ENCODE measurements at places on chromosomes 6 and 20.

- peak; percentile 27 for DNase-seq
Observed at GRCh38 chr6:70839286-70840266, 117.3 kb downstream of the B3GAT2 start.

DNA sequence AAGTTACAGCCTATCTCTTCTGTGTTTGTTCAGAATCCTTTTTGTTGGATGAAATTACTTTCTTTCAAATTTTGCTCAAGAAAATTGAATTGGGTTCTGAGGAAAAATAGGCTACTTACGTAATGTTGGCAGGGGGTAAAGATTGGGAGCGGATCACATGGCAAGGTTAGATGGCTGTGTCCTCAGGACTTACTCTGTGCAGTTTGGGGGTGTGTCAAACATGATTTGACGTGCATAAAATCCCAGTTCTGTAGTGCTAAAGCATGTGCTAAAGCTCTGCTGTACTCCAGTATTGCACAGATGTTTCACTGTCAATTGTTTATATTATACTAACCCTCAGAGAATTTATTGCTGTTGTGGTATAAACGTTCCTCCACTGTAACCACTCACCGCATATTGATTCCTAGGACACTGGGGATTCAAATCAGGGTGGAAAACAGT is 2.6 kb downstream of the NT5E start:
- no peak for DNase-seq

- DNase-seq = no peak
Observed at GRCh38 chr6:37674161-37674560, 23.5 kb downstream of the MDGA1 start.

DNA sequence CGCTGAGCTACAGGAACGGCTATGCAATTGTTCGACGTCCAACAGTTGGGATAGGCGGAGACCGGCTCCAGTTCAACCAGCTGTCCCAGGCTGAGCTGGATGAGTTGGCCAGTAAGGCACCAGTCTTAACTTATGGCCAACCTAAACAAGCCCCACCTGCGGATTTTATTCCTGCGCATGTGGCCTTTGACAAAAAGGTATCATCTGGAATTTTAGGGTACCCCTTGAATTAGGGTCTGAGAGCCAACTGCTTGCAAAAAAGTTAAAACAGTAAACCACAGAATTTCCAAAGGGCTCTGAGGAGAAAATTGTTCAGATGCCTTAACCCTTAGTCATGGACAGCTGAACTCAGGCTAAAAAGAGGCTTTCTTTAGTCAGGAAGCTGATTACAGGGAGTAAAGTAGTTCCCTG is 3.8 kb downstream of the EFHC1 start:
- no peak for DNase-seq

DNA sequence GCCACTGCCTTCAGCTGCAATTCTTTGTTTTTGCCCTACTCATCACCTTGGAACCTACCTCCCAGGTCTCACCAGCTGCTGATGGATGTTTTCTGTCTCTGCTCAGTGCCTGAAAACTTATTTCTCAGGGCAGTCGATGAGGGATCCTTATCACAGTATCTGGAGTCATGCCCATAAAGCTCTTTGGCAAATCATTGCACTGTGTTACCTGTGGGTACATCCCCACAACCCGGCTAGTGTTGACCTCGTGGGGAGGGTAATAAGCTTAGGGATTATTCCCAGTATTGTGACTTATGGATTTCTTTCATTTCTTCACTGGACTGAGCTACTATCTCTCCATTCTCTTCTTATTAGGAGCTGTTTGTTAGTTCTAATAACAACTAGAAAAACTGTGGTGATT is 91.7 kb downstream of the ELOVL5 start:
- DNase-seq = no peak

GRCh38 chr6:12062605-12063004 is 50.5 kb downstream of the HIVEP1 start:
- no peak for DNase-seq

DNA sequence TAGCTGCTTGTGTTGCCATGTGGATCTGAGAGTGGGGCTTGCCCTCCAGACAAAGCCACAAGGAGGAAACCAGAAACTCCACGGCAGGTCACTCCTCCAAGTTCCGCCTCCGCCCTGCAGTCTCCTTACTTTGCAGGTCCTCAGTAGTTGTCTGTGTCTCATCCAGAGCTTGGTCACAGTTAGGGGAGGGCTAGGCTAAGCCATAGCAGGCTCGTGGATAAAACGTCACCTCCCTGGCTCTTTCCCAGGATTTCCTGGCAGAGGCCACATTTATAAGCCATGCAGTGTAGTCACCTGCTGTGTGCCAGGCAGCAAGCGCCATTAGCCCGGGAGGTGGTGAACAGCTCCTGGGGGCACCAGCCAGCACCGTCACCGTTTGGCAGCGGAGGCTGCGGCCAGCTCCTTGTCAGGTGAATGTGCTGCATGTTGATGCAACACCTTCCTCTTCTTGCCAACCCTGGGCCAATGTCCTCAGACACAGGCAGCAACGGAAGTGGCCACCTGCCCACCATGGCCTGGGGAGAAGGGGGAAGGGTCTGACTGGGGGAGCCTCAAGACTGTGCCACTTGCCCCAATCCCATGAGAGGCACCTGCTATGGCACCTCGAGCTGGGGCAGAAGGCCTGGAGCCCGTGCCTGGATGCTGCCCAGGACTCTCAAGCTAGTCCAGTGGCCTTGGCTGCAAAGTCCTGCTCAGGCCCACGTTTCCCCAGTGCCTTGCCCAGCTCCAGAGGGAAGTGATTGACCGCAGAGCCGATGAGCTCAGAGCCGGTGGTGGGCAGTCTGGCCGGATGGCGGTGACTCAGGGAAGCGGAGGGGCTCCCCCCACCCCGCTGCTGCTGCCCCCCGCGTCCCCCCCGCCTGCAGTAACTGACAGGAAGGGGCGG is 39.0 kb upstream of the SLCO4A1 start:
- no peak for DNase-seq

GRCh38 chr6:166872531-166873009 is 83.8 kb downstream of the RNASET2 start:
- DNase-seq = no peak

- DNase-seq = peak; percentile 56
Observed at GRCh38 chr20:48350313-48350988, 477.3 kb downstream of the PREX1 start.

DNA sequence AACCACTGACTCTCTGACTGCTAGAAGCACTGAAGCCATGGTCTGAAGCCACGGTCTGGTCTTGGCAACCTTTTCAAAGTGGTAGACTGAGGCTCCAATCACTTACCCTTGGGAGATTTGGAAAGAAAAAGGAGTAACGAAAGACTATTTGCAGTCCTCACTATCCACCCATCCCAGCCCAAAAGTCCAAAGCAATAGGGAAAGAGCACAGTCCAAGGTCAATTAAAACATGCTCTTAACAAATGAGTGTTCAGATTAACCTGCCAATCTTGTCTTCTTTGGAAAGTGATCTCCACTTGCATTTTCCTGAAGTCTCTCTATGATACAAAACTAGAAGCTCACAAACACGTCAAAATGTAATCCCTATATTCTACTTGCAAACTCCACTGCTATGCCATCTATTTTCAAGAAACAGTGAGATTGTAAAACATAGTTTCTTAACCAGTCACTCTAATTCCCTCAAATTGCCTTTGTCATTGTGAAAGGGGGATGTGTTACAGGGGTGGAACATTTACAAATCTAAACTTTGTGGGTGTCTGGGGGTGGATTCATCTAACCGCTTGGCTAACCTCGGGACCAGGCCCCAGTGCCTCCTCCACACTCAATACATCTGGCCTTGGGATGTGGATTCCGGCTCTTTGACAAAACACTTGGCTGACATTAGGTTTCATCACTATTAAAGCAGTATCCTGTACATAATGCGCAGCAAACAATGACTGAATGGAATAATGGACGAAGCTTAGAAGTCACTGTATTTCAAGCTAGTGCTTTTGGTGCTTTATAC is 56.4 kb downstream of the B4GALT5 start:
- no peak for DNase-seq

GRCh38 chr6:6518631-6519427 is 69.7 kb upstream of the LY86 start:
- no peak for DNase-seq

GRCh38 chr20:50138120-50138478 is 15.4 kb downstream of the PEDS1 start:
- DNase-seq = peak; percentile 31

DNA sequence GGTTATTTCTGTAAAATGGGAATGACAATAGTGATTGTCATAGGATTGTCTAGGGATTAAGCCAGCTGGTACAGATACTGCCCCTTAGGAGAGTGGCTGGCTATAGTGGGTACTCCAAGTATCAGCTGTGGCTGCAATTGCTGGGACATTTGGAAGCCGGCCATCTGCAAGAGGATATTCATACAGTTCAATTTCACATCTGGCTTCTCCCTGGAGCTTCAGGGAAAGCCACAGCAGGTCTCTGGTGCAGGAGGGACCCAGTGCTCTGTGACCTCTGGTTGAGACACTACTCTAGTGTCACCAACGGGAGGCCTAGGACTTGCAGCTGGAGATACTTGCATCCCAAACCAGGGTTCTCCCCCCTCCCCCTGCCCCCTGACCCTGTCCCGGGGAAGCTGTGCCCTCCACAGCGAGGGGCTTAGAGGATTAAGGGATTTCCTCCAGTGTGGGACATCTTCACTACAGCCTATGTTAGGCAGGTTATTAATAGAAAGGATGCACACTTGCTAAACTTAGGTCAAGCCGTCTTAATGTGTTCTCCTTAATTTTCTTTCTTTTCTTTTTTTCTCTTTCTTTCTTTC is 2.7 kb downstream of the SLC2A10 start:
- DNase-seq = no peak

GRCh38 chr20:39944861-39945260 is 744.2 kb downstream of the MAFB start:
- no peak for DNase-seq

DNA sequence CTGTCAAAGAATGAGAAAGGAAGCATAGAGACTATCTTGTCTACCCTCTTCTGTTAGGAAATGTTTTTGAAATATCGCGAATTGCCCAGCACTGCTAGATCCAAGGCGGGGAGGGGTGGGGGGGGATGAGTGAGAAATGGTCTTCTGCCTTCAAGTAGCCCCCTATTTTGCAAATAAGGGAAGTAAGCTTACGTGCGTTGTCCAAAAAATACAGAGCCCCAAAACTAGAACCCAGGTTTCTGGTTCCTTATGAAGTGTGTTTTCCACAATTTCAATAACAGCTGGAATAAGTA is 923 bp upstream of the ILRUN start:
- no peak for DNase-seq

GRCh38 chr20:23584434-23585199 is 16.3 kb upstream of the CST9L start:
- DNase-seq = no peak

- peak; percentile 51 for DNase-seq
Observed at GRCh38 chr6:104955491-104955890, 1.4 kb upstream of the LIN28B start.

DNA sequence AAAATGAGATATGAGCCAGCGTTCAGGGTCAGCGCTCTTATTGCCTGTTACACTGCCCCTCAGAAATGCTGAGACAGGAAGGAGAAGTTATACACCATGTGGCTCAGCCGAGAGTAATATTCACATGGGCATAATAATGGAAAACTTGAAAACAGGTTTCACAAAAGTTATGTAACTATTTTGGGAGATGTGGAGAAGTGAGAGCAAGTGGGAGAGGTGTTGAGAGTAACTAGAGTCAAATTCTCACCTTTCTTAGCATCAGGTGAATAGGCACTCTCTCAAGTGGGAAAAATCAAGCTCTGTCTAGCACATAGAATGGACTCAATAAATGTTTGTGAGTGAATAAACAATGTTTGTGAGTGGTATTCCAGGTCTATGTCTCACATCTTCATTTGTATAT is 94.5 kb downstream of the TBX18 start:
- no peak for DNase-seq

DNA sequence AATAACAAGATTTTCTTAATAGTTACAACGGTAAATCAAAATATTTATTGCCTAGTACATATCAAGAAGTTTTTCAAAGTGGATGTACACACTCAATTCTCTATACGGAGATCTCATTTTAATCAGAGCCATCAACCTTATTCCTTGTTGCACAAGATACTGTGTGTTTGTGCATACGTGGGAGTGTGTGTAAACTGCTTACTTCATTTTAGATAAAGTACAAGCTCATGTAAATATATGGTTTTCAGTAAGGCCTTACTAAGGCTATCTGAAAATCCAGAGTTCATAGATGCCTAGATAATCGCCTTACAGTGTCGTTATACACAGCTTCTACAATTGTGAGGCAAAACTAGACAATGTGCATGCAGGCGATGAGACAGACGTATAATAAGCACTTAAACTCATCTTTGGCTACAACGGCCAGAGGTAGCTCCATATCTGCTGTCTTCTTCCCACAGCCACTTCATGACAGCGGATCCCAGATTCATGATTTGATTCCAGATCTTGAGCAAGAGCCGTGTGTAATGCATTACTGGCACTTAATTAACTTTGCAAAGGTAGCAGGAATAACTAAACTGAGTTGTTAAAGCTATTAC is 2.5 kb downstream of the PERP start:
- DNase-seq = no peak

DNA sequence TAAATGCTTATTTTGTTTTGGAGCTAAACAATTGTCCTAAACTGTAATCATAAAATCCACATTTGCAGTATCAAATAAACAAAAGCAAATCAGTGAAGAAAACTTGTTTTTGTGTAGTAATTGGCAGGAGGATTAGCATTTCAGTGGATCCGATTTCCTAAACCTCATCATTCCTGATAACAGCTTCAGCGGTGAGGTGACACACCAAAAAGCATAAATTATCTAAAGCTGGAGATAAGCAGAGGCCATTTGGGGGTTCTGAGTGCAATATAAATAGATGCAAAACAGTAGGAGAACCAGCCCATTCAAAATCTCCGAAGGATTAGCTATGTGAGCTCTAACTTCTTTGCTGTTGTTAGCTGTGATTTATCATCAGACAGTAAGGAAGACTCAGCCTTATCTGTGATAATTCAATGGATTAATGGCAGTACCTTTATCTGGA is 235.8 kb downstream of the EPHA7 start:
- no peak for DNase-seq

DNA sequence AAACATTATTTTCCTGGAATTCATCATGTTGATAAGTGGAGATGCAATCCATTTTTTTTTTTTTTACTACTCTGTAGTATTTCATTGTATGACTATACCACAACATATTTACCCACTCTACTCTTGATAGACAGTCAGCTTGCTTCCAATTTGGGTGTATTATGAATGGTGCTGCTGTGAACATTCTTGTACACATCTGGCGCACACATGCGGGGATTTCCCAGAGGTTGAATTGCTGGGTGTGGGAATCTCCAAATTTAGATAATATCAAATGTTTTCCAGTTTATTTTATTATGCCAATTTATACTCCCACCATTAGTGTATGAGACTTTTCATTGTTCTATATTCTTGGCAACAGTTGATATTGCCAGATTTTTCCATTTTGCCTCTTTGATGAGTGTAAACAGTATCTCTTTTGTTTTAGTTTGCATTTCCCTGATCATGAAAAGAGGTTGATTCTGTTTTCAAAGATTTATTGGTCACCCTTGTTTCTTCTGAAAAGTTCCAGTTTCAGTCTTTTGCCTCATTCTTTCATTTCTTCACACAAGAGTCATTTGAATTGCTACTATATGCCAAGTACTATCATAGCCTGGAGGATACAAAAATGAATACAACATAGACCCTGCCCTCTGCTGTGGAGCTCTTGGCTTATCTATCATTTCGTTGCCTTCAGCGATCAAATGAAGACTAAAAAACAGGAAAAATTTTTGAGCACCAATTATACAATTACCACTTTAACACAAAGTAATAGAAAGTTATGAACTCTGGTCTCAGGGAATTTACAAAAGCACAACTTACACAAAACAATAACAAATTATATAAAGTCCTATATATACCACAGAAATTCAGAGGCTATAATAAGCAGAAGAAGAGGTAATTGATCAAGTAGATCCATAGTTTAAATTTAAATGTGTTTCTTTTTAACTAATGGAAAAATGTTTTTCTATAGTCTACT is 17.1 kb upstream of the NCOA7 start:
- DNase-seq = no peak

Data from erythroblast (primary cell).